Stimulated activated naive CD4-positive, alpha-beta T cell treated with Interleukin-2 at 50 U/mL for 16 hours (primary cell): ENCODE measurements at places on chromosomes 11 and 22.
A peak's percentile ranks its signal among the peaks of the same experiment; 100 is the strongest.

- no peak for DNase-seq
Observed at GRCh38 chr11:94112206-94112953, 16.3 kb upstream of the PANX1 start.

- DNase-seq = no peak
Observed at GRCh38 chr11:21820176-21820575, 372.7 kb upstream of the ANO5 start.

GRCh38 chr11:128361451-128362020, 225.8 kb downstream of the ETS1 start:
- no peak for DNase-seq

GRCh38 chr11:41720761-41721160, 261.3 kb upstream of the LRRC4C start:
- DNase-seq = no peak

DNA sequence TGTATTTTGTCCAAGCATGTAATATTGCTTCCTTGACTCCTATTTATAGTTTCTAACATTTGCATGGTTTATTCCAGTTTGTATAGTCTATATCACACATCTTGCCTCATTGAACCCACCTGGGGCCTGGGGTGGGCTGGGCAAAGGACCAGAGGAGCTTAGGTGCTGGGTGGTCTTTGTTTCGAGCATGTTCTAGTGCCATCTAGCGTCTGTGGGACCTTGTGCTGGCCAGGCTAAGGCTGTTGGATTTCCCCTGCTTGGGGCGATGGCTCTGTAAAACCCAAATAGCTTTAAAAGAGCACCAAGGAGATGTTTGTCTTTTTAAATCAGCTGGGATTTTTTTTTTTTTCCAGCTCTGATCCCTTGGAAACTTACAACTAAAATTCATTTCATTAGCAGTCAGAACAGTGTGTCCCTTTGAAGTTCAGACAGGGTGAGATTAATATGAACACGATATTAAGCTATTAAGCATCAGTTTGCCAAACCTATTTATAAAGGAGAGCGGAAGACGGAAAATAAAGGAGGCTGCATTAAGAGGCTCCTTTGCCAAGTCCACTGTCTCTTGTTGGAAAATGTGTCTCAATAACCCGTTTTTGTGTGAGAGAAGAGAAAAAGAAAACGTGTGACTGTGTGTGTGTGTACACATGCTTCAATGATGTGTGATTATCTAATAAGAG, 157.4 kb downstream of the COMMD9 start:
- no peak for DNase-seq

DNA sequence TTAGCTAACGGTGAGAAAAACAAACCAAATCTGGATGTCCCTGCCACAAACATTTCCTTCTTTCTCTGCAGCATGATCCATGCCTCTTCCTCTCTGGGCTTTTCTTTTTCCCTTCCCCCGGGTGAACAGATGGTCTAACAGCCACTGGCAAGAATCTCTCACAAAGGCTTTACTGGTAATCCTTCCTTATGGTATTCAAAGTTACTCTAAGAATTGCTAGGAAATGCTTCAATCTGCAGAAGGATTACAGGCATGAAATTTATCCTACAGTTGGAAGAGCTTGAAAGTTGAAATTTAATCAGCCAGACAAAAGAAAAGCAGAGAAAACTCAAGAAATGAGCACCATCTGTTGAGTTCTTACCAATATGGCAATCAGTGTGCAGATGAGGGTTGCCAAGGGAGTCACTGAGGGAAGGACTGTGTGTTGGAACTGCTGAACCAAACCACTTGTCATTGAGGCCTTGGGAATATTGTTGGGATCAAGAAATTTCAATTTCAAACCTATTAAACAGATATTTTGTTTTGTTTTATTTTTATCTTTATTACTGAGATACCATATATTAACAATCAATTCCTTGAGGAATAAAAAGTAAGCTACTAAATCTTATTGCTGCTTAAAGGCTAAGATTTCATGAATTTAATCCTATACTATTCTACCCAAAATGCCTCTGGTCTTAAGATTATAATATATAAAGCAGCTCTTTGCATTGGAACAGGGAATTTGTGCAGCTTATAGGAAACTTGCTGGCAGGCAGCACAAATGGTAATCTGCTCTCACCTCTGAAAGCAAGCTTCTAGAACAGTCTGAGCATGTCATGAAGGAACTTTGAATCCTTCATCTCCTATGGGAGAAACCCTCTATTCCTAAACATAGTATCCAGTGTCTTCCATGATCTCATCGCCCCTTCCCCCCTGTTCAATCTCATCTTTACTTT, 29.7 kb upstream of the NDUFC2 start:
- no peak for DNase-seq

DNA sequence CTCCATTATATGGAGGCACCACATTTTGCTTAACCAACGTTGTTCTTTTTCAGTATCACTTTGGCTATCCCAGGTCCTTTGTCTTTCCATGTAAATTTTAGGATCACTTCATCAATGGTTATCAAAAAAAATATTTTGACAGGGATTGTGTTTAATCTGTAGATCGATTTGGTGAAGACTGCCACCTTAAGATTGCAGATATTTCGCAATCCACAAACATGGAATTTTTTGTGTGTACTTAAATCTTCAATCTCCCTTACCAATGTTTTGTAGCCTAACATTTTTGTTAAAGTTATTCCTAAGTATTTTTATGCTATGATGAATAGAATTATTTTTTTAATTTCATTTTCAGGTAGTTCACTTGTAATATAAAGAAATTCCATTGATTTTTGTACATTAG, 18.6 kb downstream of the PLAAT5 start:
- no peak for DNase-seq

DNA sequence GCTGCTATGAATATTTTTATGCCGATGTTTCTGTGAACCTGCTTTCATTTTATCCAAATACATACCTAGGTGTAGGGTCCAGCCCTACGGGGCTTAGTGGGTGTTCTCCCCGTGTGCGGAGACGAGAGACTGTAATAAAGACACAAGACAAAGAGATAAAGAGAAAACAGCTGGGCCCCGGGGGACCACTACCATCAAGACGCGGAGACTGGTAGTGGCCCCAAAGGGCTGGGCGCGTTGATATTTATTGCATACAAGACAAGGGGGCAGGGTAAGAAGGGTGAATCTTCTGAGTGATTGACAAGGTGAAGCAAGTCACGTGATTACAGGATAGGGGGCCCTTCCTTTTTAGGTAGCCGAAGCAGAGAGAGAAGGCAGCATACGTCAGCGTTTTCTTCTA, 920.1 kb downstream of the BRD1 start:
- DNase-seq = no peak

DNA sequence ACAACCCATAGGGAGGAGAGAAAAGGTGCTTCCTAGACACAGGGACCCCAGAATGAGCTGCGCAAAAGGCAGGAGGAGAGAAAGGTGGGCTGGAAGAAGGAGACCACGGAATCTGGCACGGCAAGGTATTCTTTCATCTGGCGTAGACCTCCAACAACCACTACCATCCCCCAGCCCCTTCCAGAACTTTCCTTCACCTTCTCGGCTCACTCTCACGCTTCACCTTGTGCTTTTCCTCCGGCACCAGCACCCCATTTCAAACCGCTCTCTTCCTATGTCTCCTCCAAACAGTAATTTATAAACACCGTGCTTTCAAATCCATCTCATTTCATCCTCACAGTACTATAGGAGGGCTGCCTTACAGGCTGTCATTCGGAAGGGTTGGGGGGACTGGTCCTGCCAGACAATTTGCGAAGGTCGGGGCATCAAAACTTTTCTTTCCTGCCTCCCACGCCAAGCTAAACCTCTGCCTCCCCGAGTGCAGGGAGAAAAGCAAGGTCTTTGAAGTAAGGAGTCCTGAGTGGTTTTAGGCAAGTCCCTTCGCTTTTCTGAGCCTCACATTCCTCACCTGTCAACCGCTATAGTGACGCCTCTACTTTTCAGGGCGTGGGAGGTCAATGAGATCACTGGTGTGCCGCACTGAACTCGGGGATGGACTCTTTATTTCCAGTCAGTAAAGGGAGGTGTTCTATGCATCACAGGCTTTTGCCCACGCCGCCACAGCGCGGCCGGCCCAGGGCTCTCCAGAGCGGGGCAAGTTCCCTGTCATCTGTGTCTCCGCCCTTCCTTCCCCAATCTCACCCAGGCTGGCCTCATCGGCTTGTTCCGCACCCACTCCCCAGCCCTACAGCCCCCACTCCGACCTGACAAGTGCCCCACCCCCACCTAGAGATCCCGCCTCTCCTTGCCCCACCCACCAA, 800 bp downstream of the KCTD21 start:
- peak; percentile 84 for DNase-seq
